GM23338 (cell line): ENCODE measurements at places on chromosomes 11 and 22. TPM values are rescaled to one million over a fixed set of nuclear protein-coding genes. Genes with fewer than 3 reads are reported as not detected.
A peak's percentile ranks its signal among the peaks of the same experiment; 100 is the strongest.

GRCh38 chr11:113977701-113978100 lies 2.8 kb downstream of the HTR3A start:
- no peak for DNase-seq

Gene WNT11
- polyA plus RNA-seq, result 0.44 TPM in 1 of 2 replicates, not detected in the other

- DNase-seq, result peak; percentile 32
These were observed 9.0 kb upstream of the AHNAK start for GRCh38 chr11:62555464-62556107.

DNA sequence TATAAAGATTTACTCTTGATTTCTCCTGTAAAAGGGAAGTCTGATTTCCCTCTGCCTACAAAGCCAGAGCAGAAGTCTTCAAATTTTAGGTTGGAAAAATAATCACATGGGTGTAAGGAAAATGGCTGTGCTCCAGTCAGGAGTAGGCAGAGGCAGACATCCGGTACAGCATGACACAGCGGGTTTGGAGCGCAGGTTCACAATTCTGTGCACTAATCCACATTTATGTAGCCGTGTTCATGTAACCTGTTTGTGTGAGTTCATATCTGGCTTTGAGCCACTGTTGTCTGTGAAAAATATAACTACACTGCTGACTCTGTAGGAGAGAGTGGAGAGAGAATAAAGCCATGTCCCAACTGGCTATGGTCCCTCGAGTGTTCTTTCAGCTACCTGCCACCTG lies 248.0 kb downstream of the CASP12 start:
- peak; percentile 76 for DNase-seq

Gene ZC3H12C
- polyA plus RNA-seq, result 0.38 and 0.55 TPM in 2 replicates

Gene P2RX6
- not detected in 2 replicates for polyA plus RNA-seq

GRCh38 chr22:48147831-48148230 lies 1385.4 kb downstream of the TBC1D22A start:
- no peak for DNase-seq

- no peak for DNase-seq
These were observed 420 bp upstream of the TRIM44 start for GRCh38 chr11:35662061-35662648.

GRCh38 chr22:47007496-47007895 lies 245.0 kb downstream of the TBC1D22A start:
- no peak for DNase-seq

- no peak for DNase-seq
These were observed 27.0 kb downstream of the ADA2 start for GRCh38 chr22:17192186-17192585.

- DNase-seq, result peak; percentile 95
These were observed 42.1 kb upstream of the KLHL35 start for GRCh38 chr11:75474878-75475766.

Gene OR9Q1
- polyA plus RNA-seq, result not detected in 2 replicates

Gene KIF18A
- polyA plus RNA-seq, result 15.2 and 22.2 TPM in 2 replicates

GRCh38 chr11:35683728-35684339 lies 21.3 kb downstream of the TRIM44 start:
- DNase-seq, result no peak

Gene NEFH
- polyA plus RNA-seq, result 4.6 and 6.3 TPM in 2 replicates

DNA sequence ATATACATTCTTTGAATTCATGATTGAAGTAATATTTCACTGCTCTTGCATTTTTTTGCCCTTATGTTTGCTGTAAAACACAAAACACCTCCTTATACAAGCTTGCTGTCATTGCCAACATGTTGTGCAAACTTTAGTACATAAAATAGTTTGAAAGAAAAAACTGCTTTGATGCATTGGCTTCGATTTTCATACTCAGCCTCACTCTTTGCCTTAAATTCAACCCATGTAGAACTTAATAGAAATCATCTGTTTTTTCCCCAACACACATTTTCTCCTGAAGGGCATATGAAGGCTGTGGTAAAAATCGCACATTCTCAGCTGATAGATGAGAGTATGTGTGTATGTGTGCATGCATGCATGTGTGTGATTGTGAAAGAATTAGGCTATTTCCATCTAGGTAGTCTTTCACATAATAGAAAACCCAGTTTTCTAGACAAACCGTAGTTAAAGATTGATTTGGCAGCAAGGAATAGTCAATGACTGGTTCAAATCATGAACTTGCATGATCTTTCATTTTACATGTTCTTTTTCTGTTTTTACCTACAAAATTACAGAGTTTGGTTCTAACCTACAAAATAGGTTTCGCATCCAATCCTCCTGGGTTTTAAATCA lies 72.8 kb upstream of the MTMR2 start:
- no peak for DNase-seq

Gene LDHAL6A
- 0.10 and 0.16 TPM in 2 replicates for polyA plus RNA-seq

Gene PACSIN3
- polyA plus RNA-seq, result 38.8 and 39.6 TPM in 2 replicates

DNA sequence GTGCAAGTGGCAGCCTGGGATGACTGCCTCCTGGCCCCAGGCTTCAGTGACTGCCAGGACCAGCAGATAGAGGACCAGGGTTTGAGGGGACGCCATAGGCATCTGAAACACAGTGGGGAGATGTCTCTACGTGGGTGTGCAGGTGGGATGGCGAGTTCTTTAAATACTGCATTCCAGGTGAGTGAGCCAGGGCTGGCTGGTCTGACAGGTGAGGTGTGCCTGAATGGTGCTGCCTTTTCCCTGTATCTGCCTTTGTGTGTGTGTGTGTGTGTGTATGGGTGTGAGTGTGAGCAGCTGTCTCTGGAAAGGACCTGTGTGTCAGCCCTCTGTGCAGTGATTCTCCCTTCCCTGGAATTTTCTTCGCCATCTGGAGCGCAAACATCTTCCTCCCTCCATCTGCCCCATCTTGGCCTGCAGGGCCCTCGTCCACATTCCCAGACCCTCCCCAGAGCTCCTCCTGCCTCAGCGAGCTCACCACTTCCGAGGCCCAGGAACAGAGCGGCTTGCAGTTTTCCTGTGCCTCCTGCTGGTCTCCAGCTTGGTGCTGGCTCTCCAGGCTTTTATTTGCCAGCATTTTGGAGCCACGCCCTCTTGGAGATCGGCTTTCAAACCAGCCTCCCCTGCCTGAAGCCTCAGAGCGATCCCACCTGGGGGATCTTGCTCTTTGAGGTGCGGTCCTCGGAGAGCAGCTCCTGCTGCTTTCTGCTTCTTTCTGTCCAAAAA lies at the start of gene GPHA2:
Gene GPHA2 (minus strand): TSS at position 535 of the 723 bp plus-strand sequence. CDS start 433 bp downstream, at position 102.
- peak; percentile 90 for DNase-seq

Gene DEFB131B
- polyA plus RNA-seq, result not detected in 2 replicates

Gene KCNK4
- not detected in 2 replicates for polyA plus RNA-seq

Gene HBD
- not detected in 2 replicates for polyA plus RNA-seq

- no peak for DNase-seq
These were observed 206.4 kb downstream of the TTC28 start for GRCh38 chr22:28473258-28473657.

GRCh38 chr11:17645190-17645970 lies 74.0 kb upstream of the MYOD1 start:
- peak; percentile 43 for DNase-seq

Gene ZP1
- polyA plus RNA-seq, result not detected in 2 replicates

Gene MYO7A
- 1.7 and 1.8 TPM in 2 replicates for polyA plus RNA-seq

Gene ARFGAP3
- 13.0 and 14.8 TPM in 2 replicates for polyA plus RNA-seq

GRCh38 chr11:70048279-70049024 lies 29.7 kb upstream of the ANO1 start:
- DNase-seq, result peak; percentile 72

DNA sequence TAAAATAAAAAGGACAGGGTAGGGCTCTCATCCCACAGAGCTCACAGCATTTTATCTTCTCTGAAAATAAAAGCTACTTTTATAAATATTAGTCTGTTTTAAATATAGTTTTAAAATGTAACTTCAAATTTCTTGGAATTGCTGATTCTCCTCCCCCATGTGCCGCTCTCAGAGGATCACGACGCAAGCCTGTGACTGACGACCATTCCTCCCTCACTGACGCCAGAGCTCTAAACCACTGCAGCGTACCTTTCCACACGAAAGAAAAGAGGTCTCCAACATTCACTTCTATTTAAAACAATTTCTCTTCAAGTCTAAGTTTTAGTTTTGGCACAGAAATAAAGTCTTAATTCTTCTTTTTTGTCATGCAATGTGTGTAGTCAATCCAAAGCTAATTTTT lies 9.3 kb downstream of the TOLLIP start:
- DNase-seq, result no peak

Gene TSPAN32
- polyA plus RNA-seq, result not detected in 2 replicates
